GM06990 (cell line): ENCODE measurements at places on chromosomes 5 and 9.

GRCh38 chr5:172407822-172408221 lies 46.5 kb downstream of the SH3PXD2B start:
- DNase-seq: no peak

- no peak for DNase-seq
Observed at GRCh38 chr9:4243877-4244812, 55.7 kb downstream of the GLIS3 start.

DNA sequence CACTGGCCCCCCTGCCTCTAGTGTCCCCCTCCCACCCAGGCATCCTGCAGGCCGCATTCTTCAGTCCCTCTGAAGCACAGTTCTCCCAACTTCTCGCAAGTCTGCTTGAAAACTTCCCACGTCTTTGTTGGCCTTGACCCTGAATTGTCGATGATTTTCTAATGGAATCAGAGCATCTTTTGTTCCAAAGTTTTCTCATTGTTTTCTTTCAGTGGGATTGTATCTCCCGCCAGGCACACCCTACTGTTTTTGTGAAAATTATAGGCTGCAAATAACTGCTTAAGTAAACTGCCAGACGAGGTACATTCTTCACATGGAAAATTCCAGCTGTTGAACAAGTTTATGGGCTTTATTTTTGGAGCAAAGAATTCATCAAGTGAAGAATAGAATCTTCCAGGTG lies 122.6 kb upstream of the SLC25A48 start:
- DNase-seq: no peak

GRCh38 chr9:91795598-91796241 lies 154.3 kb downstream of the ROR2 start:
- DNase-seq: no peak

DNA sequence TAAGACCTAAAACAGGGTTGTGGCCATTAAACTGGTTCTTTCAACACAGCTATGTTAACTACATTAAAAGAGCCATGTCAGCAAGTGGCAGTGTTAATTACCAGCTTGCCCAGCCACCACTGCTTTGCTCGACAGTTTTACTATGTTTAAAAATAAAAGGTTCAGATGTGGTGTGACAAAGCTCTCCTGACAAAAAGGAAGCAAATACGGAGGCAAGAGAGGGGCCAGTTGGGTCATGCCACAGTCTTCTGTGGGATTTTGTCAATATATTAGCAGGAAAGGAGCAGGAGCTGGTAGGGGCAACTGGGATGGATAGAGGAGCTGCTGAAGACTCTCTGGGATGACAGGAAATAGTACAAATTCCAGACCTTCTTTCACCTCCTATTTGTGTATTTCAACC lies 113.5 kb upstream of the PCA3 start:
- no peak for DNase-seq

DNA sequence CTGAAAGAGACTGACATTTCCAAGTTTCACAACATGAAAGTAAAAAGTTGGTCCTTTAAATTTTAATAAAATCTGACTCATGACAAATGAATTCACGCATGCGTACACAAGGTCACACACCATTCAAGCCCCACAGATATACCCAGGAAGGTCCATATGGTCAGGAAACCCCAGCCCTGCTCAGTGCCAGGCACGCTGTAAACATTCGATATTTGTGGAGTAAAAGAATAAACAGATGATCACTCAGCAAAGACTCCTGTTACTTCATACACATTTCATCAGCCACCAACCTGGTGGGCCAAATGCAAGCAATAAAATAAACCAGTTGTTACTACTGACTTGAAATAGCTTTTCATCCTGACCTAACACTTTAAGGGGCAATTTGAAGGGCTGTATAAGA lies 158.0 kb upstream of the RETREG1 start:
- DNase-seq: no peak

DNA sequence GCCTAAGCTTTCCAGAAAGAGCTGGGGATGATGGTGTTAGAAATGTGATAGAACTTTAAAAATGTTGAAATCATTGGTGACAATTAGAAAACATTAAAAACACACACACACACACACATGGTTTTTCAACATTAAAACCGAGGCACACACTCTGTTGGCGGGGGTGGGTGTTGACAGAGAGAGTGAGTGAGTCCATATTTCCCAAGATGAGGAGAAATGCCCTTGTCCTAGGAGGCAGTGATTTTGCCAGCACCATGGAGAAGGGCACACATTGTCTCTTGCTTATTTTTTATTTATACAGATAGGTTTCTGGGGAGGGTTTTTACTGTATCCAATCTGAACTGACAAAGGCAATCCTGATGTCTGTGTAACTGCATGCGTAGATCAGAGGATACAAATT lies 152.5 kb downstream of the INSYN2B start:
- no peak for DNase-seq

GRCh38 chr9:121991307-121991661 lies 101.8 kb downstream of the TTLL11 start:
- no peak for DNase-seq

GRCh38 chr9:74557571-74557970 lies 60.4 kb downstream of the RORB start:
- DNase-seq: no peak

- no peak for DNase-seq
Observed at GRCh38 chr9:70566066-70566465, 151.6 kb upstream of the KLF9 start.

DNA sequence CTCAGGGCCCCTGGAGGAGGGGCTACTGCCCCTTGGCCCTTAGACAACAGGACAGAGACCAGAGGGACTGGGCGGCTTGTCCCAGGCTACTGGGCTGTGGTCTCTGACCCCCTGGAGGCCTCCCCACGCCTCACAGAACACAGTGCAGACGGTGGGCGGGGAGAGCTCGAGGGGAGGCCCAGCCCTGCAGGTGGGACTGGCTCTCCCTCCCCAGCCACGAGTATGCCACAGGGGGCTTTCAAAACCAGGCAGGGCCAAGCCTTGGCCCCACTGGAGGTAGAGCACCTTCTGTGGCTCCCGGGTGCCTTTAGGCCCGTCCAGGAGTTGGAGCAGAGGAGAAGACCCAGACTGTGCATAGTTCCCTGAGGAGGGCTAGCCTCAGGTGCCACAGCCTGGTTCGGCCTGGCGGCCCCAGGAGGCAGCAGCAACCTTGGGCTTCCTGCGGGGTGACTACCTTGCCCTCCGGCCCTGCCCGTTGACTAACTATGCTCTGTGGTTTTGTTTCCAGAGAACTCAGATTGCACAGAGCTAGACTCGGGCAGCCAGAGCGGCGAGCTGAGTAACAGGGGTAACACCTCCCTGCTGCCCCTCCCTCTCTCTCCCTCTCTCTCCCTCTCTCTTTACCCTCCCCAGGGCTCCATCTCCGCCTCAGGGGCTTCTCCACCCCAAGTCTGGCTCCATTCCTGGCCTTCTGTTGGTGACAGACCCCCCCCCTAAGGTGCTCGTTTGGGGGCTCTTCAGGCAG lies 15.5 kb downstream of the CARD19 start:
- peak; percentile 12 for DNase-seq

- DNase-seq: no peak
Observed at GRCh38 chr5:135218790-135219568, 180.1 kb downstream of the MACROH2A1 start.
